NCI-H1436 (cell line): ENCODE measurements at places on chromosomes 11 and 22.
A peak's percentile ranks its signal among the peaks of the same experiment; 100 is the strongest.

DNA sequence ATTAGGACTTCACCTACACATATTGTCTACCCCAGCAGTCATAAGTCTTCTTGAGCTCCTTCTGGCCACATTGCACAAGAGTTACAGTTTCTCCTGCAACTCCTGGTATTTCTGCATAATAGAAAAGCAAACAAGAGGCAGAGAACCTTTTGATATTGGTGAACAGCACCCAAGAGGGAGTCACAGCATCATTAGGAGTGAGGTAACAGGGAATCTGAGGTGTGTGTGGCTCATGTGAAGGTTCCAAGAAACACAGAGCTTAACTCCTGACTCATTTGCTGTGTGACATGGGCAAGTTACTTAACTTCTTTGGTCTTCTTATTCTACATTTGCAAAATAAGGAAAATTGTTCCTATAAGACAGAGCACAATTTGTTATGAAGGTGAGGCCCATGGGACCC lies 374.6 kb downstream of the INSC start:
- DNase-seq: no peak

DNA sequence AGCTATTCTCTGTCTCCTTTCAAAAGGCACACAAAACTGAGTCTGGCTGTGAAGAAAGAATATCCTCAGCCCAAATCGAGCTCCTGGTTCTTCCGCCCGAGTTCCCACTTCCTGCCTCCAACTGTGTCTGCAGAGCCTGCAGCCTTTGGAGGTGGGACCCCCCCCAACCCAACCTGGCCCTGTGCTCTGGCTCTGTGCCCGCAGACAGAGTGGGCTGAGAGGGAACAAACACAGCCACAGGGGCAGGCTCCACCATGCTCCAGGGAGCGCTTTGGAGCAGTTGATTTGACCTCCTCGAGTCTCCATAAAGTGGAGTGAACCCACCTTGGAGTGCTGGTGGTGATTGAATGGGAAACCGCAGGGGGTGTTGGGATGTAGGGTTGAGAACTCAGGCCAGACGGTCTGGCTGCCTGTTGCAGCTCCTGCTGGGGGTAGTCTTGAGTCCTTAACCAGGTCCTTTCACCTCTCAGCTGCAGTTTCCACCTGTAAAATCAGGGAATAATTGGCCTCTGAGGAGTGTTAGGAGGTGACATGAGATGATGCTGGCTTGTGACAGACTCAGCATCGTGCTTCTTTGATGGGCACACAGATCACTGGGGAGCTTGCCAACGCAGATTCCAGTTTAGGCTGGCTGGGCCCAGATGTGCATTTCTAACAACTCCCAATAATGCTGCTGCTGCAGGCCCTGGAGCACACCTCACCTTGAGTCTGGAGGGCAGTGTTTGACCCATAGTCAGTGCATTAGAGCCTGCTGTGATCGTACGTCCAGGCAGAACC lies 11.4 kb downstream of the DAGLA start:
- DNase-seq: peak; percentile 77

DNA sequence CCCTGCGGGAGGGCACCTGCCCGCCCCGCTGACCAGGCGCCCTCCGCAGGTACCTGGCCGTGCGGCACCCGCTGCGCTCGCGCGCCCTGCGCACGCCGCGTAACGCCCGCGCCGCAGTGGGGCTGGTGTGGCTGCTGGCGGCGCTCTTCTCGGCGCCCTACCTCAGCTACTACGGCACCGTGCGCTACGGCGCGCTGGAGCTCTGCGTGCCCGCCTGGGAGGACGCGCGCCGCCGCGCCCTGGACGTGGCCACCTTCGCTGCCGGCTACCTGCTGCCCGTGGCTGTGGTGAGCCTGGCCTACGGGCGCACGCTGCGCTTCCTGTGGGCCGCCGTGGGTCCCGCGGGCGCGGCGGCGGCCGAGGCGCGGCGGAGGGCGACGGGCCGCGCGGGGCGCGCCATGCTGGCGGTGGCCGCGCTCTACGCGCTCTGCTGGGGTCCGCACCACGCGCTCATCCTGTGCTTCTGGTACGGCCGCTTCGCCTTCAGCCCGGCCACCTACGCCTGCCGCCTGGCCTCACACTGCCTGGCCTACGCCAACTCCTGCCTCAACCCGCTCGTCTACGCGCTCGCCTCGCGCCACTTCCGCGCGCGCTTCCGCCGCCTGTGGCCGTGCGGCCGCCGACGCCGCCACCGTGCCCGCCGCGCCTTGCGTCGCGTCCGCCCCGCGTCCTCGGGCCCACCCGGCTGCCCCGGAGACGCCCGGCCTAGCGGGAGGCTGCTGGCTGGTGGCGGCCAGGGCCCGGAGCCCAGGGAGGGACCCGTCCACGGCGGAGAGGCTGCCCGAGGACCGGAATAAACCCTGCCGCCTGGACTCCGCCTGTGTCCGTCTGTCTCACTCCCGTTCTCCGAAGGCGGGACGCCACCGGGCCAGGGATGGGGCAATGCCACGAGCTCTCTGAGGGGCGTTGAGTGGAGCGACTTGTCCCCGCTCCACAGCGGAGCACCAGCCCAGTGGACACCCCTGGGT lies 1.8 kb downstream of the GALR3 start:
- no peak for DNase-seq

GRCh38 chr22:42277988-42278776 lies 7.7 kb upstream of the TCF20 start:
- no peak for DNase-seq

- DNase-seq: peak; percentile 89
Measured at GRCh38 chr11:116207421-116208141, 565.2 kb downstream of the BUD13 start.
